ENCODE measurements at places on chromosomes 5 and 9.
A peak's percentile ranks its signal among the peaks of the same experiment; 100 is the strongest.

GRCh38 chr5:107450531-107450930 lies 220.2 kb downstream of the EFNA5 start:
- no peak for DNase-seq

GRCh38 chr9:33690143-33690933 lies 105.0 kb upstream of the PRSS3 start:
- no peak for DNase-seq

DNA sequence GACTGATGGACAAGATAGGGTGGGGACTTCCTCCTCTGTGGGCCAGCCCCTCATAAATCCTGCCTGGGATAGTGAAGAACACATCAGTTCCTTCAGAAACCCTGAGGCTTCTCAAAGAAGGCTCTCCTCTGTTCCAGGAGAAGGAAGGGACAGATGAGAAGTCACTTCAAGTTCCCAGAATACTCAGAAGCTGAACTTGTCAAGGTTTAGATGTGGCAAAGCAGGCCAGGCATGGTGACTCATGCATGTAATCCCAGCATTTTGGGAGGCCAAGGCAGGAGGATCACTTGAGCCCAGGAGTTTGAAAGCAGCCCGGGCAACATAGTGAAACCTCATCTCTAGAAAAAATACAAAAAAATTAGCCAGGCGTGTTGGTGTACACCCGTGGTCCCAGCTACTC lies 38.5 kb downstream of the STOM start:
- DNase-seq, result no peak

DNA sequence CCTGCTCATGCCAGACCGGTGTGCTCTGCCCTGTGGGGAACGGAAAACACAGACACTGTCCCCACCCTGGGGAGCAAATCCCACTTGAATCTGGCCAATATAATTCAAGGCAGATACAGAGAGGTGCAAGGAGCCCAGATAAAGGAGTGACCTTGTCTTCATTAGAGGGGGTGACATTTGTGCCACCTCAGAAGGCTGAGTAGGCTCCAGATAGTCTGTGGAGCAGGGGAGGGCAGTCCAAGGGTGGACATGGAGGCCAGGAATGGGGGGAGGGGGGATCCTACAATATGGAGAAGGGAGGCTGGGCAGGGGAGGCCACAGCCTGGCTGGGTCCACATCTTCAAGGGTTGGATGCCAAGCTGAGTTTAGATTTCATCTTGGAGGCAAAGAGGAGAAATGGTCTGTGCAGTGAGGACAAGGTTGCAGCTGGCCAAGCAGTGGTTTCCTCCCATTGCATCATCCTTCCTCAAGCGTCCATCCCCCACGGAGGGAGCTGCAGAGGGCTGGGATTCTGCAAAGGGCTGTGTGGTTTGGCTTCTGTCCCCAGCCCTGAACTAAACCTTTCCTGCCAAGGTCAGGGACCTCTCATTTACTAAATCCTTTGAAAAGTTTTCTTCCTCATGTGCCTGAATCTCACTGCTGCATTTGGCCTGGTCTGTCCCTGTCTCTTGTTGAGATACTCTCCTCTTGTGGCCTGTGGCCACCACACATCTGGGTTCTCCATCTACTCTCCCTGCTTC lies 60.1 kb downstream of the GALNT12 start:
- no peak for DNase-seq

GRCh38 chr9:82882138-82882537 lies 180.8 kb downstream of the RASEF start:
- no peak for DNase-seq

DNA sequence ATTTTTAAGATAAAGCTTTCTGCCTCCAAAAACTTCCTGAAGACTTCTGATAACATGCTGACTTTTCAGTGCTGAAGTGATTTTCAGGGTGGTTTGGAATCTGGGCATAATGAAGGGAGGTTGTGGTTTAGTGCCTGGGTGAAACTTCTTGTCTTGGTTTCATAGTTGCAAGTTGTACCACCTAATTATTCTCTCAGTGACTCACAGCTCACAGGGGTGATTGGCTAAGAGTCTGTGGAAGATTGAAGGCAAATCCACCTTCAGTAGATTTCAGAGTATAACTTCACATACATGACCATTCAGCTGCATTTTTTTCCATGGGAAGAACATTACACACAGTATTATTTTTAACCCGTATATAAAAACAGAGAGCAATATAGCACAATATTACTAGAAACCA lies 199.9 kb downstream of the PTTG1 start:
- DNase-seq, result no peak

- DNase-seq, result no peak
Observed at GRCh38 chr9:89458768-89459496, 39.0 kb downstream of the SEMA4D start.

DNA sequence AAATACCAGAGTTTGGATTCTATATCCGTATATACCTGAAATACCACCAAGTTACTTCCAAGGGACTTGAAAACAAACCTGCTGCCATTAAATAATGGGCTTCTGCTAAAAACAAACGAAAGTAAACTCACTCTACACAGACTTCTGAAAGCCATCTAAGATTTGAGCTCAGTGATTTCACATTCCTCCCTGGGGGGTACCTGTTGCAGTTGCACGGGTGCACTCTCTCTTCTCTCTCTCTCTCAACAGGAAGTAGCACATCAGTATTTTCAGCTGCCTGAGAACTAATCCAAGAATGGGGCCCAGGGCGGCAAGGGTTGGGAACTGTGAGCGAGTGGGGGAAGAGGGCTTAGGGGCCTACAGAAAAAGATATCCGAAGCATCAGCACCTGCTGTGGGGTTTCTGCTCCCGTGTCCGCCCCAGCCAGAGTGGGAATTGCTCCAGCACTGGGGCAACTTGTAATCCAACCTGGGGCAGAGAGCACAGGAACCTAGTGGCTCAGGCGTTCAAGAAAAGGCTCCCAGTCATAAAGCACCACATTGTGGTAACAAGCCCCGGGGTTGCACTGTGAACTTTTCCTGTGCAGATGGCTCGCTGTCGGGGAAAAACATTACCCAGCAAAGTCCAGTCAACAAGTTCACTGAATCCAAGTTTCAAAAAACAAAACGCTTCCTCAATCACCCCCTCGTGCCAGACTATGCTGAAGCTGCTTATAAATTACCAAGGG lies 99.8 kb downstream of the EFNA5 start:
- DNase-seq, result peak; percentile 77

DNA sequence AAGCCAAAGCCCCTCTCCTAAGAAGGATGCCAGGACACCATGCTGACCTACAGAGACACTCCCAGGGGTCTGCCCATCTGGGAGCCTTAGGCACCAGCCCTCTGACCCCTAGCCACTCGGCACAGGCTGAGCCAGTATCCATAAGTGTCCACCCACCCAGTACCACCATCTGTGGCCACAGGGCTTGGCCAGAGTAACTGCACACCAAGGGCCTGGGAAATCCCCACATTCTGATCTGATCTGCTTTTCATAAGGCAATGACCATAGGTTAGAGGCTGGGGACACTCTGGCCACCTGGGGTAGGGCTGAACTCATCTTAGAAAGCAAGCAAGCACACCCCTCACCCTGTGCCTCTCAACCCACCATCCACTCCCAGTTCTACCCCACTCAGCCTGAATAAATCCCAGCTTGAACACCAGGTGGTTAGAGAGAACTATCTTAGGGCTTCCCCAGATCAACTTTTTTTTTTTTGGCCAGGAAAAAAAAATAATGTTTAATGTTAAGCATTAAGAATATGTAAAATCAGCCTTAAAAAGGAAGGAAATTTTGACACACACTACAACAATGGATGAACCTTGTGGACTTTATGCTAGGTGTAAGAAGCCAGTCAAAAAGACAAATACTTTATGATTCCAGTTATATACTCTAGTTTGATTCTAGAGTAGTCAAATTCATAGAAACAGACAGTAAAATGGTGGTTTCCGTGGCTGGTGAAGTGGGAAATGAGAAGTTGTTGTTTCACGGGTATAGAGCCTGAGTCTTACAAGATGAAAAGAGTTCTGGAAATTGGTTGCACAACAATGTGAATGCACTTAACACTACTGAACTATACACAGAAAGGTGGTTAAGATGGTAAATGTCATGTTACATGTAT lies 6.2 kb downstream of the GNPDA1 start:
- peak; percentile 74 for DNase-seq

DNA sequence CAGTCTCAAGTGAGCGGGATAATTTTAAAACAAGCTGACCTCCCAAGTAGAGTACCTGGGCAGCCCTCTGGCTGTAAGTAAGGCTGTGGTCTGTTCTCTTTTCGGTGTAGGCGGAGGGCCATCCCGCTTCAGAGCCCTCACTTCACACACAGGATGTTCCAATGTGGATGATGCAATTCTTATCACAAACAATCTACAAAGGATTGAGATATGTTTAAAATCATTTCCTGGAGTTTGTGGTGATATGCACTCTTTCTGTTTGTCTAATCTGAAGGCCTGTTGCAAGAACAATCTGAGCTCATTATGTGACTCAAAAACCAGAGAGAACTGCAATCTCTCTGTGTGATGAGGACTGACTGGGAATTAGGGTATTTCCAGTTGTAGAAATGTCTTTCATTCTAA lies 42.5 kb downstream of the ITGA2 start:
- no peak for DNase-seq

- DNase-seq, result no peak
Observed at GRCh38 chr5:68683632-68684036, 410.2 kb upstream of the SLC30A5 start.

DNA sequence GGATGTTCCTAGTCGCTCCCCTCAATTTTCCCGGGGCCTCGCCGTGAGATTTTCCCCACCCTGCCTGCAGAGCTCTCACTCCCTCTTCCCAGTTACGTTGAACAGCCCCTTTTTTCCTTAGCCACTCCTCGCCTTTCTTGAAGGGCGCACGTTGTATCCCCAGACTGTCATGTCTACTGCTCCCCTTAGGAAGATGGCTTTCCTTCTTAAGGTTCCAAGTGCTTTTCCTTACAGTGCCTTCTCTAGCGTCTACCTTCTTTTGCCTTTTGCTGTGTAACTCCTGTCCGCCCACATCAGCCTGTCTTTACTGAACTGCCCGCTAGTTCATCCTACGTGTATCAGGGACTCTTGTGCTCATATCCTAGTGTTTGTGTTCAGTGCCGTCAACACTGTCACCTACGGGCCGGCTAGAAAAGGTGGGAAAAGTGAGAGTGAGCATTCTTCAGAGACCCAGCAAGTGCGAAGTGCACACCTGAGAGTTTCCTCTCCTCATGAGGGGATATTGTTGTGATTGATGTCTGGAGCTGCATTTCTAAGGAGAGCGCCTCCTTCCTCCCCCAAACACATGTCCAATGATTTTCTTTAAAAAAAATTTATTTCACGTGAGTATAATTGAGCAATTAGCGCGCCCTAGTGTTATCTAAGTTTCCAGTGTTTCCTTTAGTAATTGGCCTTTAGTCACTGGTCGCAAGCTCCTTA lies 764 bp downstream of the CAMLG start:
- DNase-seq, result no peak

DNA sequence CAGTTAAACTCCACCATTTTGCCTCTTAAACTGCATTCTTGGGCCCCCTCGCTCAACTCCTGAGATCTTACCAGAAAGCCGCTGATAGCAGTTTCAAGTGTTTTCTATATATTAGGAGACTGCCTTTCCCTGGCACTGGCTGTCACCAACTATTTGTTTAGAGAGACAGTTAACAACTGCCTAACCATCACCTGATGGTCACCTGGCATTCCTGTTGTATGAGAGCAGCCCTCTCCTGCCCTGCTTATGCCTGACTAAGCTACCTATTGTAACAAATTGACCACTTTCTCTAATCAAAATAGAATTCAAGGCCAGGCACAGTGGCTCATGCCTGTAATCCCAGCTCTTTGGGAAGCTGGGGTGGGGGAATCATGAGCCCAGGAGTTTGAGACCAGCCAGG lies 28.0 kb upstream of the SIL1 start:
- no peak for DNase-seq

GRCh38 chr5:173630724-173631365 lies 14.4 kb upstream of the BOD1 start:
- no peak for DNase-seq

DNA sequence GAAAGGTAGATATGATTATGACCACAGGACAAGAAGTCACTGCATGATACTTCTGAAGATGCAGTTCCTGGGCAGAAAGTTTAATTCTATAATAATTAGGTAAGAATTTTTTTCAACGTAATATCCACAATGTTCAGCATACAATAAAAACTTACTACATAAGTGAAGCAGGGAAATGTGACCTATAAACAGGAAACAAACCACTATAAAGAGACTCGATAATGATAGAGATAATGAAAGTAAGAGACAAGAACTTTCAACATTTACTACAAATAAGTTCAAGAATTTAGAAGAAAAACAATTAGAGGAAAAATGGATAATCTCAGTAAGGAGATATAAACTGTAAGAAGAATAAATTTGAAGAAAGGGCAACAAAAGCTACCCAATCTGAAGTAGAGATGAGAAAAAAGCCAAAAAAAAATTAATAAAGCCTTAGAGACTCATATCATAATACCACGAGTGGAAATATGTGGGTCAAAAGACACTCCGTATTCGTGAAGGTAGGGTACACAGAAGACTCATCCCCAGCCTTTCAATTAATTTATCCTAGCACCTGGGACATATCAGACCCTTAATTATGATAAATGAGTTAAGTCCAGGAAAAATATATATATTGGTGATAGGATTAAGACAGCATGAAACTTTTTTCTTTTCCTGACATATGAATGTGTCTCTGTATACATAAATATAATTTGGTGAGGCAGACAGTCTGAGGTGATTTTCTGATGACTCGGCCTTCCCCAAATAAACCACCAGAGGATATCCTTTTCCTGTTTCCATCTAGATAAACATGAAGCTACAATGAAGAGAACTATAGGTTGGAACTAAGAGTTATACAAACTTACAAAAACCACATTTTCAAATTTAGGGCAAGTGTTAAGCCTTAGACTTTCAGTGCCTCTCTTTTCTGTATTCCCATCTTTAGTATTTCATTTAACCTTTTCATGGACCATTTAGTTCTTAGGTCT lies 120.4 kb downstream of the RAPGEF6 start:
- DNase-seq, result no peak

DNA sequence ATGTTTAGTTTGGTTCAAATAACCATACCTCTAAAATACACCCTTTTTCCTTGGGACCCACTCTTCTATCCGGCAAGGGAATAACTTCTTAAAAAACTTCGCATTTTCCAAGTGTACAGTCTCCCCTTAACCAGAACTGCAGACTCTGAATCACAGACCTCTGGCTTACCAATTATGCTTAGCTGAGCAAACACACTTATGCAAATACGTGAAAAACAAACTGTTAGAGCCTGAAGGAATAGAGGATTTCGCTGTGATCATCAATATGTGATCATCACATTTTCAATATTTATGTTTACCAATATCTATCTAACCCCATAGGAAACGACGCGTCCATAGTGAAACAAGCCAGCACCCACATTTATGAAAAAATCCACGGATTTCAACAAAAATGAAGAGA lies 1.3 kb downstream of the LPAR1 start:
- DNase-seq, result no peak
